ENCODE measurements at places on chromosomes 6 and 20. TPM values are rescaled to one million over a fixed set of nuclear protein-coding genes. Genes with fewer than 3 reads are reported as not detected.

DNA sequence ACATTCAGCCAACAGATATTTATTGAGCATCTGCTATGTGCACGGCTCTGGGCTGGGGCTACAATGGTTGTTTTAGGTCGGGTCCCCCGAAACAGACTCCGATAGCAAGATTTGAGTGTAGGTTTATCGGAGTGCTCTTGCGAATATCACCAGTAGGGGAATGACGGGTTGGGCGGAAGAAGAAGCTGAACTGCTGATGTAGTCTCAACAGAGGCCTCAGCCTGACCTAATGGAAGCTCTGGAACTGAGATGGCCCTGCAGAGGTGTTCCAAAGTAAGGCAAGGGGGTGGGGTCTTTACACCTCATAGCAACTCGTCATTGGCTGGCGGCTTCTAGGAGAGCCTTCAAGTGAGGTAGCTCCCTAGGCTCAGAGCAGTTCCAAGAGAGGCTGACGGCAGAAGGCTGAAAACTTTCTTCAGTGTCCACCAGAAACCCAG is 1.1 kb downstream of the L3MBTL1 start:
- DNase-seq = peak; percentile 34

DNA sequence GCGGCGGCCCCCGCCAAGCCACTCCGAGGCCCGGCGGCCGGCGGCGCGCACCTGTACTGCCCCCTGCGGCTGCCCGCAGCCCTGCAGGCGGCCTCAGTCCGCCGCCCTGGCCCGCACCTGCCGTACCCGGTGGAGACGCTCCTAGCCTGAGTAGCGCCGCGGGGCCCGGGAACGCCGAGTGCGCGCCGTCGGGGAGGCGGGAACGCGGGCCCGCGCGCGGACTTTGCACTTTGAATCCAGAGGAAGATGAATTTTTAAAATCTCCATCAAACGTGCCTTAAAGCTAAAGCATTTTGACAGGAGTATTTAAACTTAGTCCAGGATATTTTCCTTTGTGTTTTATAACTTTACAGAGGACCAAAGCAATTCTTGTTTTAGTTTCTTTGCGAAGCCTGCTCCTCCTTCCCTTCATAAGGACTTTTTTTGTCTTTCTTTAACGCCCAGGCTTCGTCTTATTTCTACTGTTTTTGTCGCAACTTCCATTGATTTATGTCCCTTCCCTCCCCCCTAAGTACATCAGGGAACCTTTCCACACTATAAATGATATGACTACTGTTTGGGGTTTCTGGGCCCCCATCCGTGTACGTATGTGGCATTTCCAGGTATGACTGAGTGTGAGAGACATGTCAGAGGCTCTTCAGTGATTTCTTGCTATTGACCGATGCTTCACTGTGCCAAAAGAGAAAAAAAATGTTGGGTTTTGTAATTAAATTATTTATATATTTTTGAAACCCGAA is 2.0 kb downstream of the FOXQ1 start:
- peak; percentile 59 for DNase-seq

DNA sequence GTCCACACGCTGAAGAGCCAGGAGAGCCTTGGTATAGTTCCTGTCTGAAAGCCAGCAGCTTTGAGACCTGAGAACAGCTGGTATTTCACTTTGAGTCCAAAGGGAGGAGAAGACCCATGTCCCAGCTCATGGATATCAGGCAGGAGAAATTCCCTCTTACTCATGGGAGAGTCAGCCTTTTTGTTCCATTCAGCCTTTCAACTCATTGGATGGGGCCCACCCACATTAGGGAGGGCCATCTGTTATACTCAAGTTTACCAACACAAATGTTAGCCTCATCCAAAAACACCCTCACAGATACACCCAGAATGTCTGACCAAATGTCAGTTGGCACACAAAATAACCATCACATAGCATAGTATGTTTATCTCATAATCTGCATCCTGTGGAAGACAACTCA is 80.1 kb downstream of the GMDS start:
- DNase-seq = no peak

GRCh38 chr6:158414851-158415262 is 102.6 kb downstream of the TULP4 start:
- no peak for DNase-seq

- DNase-seq = no peak
These were observed 20.0 kb upstream of the SPO11 start for GRCh38 chr20:57309544-57310115.

GRCh38 chr20:43170771-43171170 is 18.9 kb downstream of the PTPRT start:
- DNase-seq = no peak

GRCh38 chr6:33787954-33788693 is 806 bp downstream of the LEMD2 start:
- DNase-seq = peak; percentile 60

DNA sequence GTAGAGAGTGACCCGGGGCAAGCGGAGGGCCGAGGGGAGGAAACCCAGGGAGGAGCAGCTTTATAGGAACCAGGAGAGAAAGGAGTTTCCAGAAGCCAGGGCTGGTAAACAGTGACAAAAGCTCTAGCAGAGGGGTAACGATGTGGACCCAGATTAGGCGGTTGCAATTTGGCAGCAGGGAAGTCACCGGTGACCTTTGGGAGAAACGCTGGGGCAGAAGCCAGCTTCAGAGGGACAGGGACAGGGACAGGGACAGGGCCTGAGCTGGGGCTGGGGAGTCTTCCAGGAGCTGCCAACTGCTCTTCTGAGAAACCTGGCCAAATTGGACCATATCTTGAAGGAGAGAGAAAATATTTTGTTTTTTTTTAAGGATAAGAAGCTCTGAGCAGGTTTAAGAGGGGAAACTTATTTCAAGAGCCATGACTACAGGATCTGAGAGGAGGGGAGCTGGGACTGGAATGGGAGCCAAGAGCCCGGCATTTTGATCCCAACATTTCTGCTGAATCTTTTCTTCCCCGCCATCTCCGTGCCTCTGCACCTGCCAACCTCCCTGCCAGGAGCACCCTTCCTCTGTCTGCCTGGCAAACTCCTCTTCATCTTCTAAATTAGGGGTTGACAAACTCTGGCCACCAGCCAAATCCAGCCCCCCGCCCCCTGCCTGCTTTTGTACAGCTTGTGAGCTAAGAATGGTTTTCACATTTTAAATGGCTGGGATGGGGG is 22.6 kb upstream of the PREX1 start:
- DNase-seq = no peak

DNA sequence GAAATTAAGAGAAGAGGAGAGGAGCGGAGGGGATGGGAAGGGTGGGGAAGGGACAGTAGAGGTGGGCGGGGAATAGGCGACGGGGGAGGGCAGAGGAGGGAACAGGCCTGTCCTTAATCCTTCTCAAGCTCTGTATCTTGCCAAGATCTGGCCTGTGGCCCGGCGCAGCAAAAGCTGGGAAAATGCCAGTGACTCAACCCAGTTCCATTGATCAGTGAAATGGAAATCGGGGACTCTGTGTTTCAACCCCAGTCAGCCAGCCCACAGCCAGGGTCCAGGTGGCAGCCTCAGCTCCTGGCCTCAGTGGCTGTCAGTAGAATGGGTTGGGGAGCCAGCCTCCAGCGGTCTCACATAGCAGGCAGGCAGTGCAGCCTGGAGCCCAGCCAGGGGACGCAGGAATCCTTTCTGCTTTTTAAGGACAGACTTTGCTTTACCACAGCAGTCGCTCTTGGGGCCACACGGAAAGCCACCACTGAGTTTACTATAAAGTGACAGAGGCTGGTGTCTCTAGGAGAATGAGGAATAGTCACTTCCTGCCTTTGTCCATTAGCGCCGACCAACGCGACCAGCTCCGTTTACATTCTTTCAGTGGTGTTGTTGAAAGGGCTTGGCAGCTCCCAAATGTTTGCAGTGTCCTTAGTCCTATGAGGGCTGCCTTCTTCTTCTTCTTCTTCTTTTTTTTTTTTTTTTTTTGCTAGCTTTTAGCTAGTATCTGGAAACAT is 128.0 kb downstream of the RIN2 start:
- peak; percentile 62 for DNase-seq

DNA sequence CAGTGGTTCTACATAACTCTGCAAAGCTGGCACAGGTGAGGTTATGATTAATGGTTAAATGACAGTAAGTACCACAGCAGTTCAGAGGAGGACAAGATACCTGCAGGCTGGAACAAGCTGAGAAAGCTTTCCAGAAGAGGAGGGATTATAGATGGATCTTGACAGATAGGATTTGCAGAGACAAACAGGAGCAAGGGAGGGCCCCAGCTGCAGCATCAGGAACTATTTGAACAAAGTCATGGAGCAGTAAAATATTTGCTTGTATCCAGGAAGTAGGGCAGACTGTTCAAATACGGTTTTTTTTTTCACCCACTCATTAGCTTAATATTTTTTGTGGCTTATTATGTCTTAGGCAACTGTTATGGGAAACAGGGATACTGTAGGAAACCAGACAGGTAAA is 144.4 kb upstream of the MAN1A1 start:
- no peak for DNase-seq

DNA sequence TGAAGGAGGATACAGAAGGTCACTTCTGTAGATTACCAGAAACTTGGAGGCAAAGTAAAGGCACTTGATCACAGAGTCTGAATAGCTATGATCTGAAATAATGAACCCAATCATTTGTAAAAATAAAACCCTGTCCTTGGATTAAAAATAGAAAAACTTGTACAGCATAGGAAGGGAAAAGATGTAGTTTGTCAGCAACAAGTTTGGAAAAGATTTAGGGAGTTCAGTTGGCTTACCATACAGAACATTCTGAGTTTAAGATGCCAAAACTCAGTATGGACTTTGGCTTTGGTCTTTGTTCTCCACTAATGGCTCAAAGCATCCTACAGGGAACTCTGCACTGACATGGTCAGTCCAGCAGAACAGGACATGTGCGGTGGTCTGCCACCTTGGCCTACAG is 240.6 kb downstream of the BCKDHB start:
- no peak for DNase-seq

DNA sequence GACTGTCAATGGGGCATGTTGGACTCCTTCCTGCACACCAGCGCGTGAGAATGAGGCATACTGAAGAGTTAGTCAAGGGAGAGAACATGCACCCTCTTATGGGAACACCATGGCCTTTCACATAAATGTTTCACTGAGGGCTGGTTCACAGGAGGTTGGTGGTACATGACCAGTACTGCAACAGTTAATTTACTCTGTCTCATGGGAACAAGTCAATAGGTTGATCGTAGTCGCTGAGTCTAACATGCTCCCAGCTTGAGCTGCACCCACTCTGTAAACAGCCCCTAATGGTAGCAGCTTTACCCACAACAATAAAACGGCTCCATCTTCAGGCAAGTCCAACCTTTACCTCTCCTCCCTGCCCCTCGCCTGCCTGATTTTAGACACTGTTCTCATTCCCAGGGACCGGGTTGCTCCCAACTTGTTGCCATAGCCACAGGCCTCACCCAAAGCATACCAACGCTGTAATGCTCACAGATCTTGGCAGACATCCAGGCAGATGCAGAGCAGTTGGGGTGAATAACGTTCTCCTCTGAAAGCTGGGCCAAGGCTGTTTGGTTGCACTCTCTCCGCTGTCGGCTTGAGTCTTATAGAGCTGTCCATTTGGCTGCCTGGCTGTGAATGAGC is 111.3 kb downstream of the LY86 start:
- peak; percentile 43 for DNase-seq

DNA sequence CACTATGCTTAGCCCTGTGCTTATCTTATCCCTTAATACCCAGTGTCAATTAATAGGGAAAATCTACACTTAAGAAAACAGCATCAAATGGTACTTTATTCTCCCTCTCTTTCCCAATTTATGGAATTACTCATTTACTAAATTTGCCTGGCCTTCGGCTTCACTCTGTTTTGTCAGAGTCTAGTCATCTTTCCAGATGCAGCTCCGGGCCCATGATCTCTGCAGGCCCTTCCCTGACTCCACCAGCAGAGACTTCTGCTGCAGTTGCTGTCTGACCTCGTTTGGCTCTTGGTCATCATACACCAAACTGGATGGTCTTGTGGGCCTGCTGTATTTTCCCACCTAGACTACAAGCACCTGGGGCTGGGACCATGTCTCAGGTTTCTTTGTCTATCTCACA is 27.4 kb downstream of the MRS2 start:
- DNase-seq = no peak

GRCh38 chr6:131744432-131745287 is 33.8 kb upstream of the CTAGE9 start:
- no peak for DNase-seq

DNA sequence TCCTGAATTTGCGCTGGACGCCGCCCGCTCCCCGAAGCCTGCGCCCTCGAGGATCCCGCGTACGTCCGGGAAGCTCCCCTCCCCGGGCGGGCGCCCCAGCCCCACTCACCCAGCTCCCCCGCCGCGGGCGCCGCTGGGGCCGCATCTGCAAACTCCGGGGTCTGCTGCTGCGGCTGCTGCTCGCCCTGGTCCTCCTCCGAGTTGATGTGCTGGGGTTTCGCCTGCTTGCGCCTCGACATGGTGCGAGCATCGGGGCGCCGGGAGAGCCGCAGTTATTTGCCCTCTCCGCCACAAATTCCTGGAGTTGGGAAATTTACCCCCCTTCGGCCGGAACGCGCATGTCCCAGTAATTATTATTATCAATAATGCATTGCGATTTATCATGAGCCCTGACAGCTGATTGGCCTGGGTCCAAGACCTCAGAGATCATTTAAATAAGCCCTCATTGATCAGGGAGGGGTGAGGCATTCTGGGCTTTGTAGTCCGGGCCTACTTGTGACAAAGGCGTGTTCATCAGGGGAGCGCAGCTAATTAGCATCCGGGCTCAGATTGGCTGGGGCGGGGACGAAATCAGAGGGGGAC is at the start of gene SALL4:
SALL4 (minus strand) TSS at position 352 of the 582 bp plus-strand sequence; CDS start at position 239, 113 bp downstream.
- DNase-seq = no peak

GRCh38 chr6:14903176-14904038 is 342.5 kb upstream of the JARID2 start:
- no peak for DNase-seq

DNA sequence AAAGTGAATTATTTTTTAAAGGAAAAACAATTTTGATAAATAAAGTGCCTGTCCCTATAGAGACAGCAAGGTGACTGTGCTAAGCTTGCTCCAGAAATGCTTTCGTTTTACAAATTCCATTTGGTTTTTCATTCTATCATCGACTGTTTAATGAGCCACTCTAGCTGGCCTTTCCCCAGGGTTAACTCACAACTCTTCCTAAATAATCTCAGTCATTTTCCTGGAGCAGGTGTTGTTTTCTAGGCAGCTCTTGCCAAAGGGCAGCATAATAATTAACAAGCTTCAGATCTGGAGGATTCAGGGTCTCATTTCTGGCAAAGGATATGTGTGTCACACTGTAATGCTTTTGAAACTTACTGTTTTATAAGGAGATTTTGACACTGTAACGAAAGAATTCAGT is 184.2 kb downstream of the KHDC1L start:
- no peak for DNase-seq

GRCh38 chr6:7911345-7911725 is 747 bp upstream of the TXNDC5 start:
- no peak for DNase-seq

EFCAB8 gene
- polyA plus RNA-seq = not detected

MMP24 gene
- polyA plus RNA-seq = 33.3 TPM

TENT5A gene
- 0.79 TPM for polyA plus RNA-seq

NDRG3 gene
- 30.6 TPM for polyA plus RNA-seq

TXLNB gene
- polyA plus RNA-seq = not detected

MCHR2 gene
- not detected for polyA plus RNA-seq

OR2B6 gene
- 0.18 TPM for polyA plus RNA-seq

CNR1 gene
- 0.79 TPM for polyA plus RNA-seq

HTR1E gene
- not detected for polyA plus RNA-seq

Measured in A549 (cell line).